Cardiac muscle cell (in vitro differentiated cells and primary cell): ENCODE measurements at places on chromosomes 2 and 18.
A peak's percentile ranks its signal among the peaks of the same experiment; 100 is the strongest.

- peak; percentile 12 for DNase-seq
Measured at GRCh38 chr2:188345020-188345419, 53.3 kb downstream of the GULP1 start.

- DNase-seq, result no peak
Measured at GRCh38 chr2:198371921-198372543, 567.6 kb downstream of the PLCL1 start.

DNA sequence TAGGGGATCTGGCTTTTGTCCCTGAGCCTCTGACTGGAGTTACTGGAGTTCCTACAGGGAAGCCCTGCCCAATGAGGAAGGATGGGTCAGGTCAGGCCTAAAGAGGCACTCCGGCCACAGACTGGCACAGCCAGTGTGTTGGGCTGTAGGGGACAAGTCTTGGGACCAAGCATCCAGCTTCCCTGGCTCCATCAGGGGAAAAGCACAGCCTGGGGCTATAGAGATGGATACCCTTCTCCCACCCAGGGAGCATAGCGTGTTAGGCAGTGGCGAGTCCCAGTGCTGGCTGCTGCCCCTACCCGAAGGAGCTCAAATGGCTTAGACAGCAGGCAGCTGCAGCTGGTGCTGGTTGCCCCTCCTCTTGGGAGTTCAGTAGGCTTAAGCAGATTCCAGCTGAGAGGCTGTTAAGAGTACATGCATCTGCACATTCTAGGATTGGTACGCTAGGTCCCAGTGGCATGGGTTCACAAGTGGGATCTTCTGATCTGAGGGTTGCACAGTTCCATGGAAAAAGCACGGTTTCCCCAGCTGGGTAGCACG lies 111.4 kb downstream of the DCDC2C start:
- no peak for DNase-seq

- no peak for DNase-seq
Measured at GRCh38 chr2:26513261-26513660, 35.3 kb upstream of the OTOF start.

GRCh38 chr18:58044370-58045241 lies 580 bp downstream of the NEDD4L start:
- peak; percentile 73 for DNase-seq

DNA sequence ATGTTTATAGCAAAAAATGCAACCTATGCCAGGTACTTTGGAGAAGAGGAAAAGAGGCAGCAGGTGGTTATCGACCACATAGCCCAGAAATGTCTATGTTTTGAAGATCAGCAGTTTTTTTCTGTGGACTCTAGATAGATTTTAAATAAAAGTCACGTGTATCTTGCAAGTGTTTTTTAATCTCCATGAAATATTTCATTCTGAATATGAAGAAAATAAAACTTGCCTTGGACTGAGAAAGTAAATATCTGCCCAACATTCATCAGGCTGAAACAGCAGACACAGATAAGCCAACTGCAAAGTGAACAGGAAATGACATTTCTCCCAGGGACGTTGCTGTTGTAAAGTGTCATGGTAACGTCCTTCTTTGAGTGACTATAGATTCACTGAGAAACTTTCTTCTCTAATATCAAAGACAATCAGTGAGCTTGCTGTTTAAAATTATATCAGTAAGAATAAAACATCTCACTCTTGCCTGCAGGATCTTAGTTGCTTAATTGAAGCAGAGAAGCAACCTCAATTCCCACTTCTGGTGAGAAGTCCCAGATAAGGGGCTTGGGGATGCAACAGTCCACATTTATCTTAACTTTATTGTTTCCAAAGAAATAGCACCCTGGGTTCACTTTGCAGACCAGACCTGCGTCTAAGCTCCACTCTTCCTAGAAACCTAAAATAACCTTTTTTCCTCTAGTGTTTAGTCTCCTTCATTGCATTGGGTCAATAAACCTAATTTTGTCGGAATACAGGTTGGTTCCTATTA lies 6.3 kb downstream of the MYOM1 start:
- DNase-seq, result peak; percentile 20
